ENCODE measurements at places on chromosomes 5 and 9.
A peak's percentile ranks its signal among the peaks of the same experiment; 100 is the strongest.

DNA sequence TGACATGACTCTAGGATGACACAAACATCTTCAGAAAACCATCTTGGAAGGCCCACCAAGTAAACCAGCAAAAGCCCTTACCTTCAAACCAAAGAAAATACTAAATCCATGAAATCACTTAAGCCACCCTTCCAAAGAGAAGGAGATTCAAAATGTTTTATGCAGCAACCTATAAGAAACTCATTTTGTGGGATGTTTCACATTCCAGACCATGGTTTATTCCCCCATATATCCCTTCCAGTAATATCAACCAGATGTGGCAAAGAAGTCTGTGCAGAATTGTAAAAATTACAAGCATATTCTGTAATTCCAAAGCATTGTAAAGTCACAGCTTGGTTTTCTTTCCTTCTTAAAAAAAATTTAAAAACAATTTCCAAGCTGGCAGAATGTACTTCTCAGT is 117.4 kb downstream of the SLIT3 start:
- no peak for DNase-seq

GRCh38 chr5:435156-435790 is 7.7 kb upstream of the EXOC3 start:
- DNase-seq = no peak

DNA sequence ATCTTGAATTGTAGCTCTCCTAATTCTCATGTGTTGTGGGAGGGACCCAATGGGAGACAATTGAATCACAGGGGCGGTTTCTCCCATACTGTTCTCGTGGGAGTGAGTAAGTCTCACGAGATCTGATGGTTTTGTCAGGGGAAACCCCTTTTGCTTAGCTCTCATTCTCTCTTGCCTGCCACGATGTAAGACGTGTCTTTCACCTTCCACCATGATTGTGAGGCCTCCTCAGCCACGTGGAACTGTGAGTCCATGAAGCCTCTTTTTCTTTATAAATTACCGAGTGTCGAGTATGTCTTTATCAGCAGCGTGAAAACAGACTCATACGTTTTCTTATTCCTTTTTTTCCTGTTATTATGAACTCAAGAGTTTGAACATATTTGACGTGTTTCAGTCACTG is 39.1 kb downstream of the RETREG1 start:
- no peak for DNase-seq

- no peak for DNase-seq
Observed at GRCh38 chr5:142475102-142475513, 150.3 kb upstream of the SPRY4 start.

GRCh38 chr5:24235946-24236345 is 408.8 kb downstream of the CDH10 start:
- DNase-seq = no peak

DNA sequence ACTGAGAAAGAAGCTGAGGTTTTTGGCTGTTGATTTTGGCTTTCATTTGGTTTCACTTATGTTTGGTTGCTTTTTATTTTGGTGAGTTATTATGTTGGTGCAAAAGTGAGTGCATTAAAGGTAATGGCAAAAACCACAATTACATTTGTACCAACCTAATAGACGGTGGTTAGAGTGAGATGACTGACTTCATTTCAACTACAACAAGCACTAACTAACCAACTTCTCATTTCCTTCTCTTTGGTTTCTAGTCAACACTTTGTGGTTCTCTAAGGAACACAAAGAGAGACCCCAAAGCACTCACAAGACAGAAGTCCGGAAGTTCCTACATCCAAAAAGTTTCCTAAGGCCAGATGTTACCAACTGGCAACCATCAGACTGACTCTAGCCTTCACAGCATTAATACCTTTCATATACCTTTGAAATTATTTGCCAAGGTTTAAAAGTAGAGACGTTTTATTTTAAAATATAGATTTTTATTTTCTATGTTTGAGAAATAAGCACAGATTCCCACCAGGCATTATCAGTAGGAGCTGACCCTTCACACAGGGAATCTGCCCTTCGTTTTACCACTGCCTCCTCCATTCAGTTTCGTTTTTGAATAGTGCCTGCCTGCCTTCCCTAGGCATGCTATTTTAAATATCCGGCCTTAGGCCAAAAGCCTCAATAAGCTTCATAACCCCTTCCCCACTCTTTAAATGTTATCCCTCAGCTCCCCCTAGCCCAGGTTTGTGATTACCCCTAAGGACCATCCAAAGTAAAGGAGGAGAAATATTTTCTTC is 301.1 kb upstream of the PTGER4 start:
- DNase-seq = no peak

- DNase-seq = no peak
Observed at GRCh38 chr5:30808996-30809395, 384.5 kb upstream of the CDH6 start.

DNA sequence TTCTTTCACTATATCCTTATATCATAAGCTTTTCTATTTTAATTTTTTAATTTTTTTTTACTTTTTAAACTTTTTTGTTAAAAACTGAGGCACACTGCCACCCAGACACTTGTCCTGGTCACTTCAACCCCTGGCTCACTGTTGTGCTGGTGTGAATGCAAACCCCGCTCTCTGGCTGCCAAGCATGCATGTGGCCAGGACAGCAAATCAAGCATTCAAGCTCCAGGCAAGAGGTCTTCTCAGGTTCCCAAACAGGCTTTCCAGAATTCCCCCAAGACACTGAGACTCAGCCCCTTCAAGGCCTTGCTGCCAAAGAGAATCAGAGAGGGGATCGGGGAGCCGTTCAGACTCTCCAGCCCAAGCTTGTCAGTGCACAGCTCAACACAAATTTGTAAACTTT is 139.9 kb downstream of the FANCC start:
- no peak for DNase-seq

- no peak for DNase-seq
Observed at GRCh38 chr9:87973730-87974292, 522 bp downstream of the CDK20 start.

GRCh38 chr9:87647114-87647513 is 78.8 kb upstream of the CTSL start:
- DNase-seq = no peak

- no peak for DNase-seq
Observed at GRCh38 chr5:32150366-32150765, 23.8 kb downstream of the GOLPH3 start.

DNA sequence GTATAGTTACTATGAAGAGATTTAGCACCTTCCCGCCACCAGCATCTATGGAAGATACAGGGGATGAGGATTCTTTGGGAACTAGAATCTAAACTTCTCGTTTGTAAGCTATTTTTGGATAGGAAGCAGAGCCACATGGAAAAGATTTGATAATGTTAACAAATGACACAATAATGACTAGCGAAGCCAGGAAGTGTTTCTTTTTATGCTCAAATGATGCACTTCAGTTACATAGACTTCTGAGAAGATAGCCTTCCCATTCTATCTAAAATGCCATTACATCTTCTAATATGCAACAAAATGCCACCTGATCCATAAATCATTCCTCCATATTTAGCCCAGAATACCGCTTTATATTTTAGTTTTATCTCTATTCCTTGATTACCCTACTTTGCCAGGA is 17.0 kb upstream of the TNC start:
- DNase-seq = no peak

- no peak for DNase-seq
Observed at GRCh38 chr9:134489621-134490408, 151.8 kb upstream of the COL5A1 start.

DNA sequence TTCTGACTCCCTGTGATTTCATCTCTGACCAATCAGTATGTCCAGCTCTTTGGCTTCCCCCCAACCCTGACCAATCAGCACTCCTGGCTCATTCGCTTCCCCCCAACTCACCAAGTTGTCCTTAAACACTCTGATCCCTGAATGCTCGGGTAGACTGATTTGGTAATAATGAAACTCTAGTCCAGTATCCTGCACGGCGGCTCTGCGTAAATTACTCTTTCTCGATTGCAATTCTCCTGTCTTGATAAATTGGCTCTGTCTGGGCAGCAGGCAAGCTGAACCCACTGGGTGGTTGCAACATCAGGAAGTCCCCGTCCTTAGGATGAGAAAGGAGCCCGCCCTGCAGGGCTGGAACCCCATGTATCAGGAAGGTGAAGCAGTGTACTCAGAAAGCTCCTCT is 10.4 kb downstream of the FCN2 start:
- DNase-seq = no peak

DNA sequence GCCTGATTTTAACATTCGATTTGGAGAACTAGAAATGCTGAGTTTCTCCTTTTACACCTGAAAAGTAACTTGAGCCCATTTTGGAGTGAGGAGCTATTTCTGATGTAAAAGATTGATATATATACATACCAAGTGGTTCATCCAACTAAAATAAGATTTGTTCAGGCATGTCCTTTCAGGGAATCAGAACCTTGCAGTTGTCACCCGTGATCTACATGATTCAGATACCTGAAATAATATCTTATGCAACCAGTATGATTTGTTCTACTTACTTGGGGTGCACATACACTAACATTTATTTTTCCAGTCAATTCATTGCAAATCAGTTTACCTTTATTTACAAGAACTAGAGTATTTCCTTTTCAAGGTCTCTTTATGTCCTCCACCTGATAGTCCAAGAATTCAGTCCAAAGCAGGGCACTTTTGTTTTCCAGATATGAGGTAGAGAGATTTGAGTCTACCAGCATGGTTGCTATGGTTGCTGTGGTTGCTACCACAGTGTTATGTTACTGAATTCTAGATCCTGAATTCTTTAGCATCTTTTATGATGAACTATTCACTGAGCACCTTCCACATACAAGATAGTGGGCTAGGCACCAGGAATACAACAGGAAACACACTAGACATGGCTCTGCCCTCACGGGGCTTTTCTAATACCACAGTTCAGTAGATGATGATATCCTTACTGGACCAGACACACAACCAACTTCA is 49.3 kb downstream of the CCL28 start:
- DNase-seq = no peak

- DNase-seq = no peak
Observed at GRCh38 chr5:10898514-10898913, 137.5 kb upstream of the DAP start.

- DNase-seq = no peak
Observed at GRCh38 chr9:129596541-129597331, 24.2 kb downstream of the C9orf50 start.

DNA sequence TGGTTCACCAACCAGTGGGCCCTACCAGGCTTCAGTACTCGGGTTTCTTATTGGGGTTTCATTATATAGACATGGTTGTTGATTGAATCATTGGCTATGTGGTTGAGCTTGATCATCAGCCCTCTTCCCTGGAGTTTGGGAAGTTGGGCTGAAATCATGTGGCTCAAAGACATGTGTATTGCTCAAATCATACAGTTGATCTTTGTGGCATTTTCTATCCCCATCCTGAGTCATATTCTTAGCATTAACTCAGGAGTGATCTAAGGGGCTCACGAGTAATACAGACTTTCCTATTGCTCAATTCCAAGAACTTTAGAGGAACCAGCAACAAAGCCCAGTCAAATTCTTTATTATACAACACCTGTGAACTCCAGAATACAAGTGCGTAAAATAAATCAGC is 66.2 kb downstream of the SMC5 start:
- no peak for DNase-seq

DNA sequence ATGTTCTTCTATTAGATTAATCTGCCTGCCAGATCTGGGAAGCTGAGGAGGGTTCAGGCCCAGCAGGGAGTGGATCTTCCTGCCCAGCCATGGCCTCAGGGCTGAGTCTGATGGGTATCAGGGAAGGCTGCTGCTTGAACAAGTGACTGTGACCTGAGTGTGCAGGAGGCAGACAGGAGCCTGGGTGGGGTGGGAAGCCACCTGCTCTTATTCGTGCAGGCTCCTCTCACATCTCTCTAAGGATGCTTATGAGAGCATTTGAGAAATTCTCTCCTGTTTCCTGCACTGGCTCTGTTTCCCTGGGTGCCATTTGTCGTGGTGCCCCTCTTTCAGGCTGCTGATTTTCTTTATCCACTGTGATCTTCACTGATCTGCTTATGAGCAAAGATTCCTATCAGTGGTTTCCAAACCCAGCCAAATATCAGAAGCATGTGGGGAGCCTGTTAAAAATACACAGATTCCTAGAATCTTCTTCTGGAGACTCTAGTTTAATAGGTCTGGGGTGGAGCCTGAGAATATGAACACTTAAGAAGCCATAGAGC is 2.1 kb downstream of the RGS3 start:
- DNase-seq = no peak

- DNase-seq = no peak
Observed at GRCh38 chr9:87245271-87245670, 252.4 kb upstream of the DAPK1 start.

- DNase-seq = peak; percentile 80
Observed at GRCh38 chr5:180784497-180785097, 18.0 kb downstream of the MGAT1 start.

DNA sequence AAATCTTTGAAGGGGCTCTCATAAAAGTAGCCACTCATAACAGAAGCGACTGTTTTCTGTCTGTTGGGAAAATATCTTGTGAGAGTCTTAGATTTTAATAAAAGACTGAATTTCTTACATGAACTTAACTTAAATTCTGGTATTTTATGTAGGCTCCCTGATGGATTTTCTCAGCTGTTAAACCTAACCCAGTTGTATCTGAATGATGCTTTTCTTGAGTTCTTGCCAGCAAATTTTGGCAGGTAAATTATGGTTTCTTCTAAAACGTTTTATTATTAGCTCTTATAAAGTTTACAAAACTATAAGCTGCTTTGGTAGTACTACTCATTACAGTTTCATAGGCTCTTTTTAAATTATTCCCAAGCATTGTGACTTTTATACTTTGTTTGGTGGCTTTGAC is 87.0 kb downstream of the ERBIN start:
- no peak for DNase-seq

GRCh38 chr5:61735531-61735930 is 403.5 kb downstream of the ZSWIM6 start:
- DNase-seq = no peak

GRCh38 chr5:157540124-157540523 is 35.5 kb downstream of the ADAM19 start:
- no peak for DNase-seq

DNA sequence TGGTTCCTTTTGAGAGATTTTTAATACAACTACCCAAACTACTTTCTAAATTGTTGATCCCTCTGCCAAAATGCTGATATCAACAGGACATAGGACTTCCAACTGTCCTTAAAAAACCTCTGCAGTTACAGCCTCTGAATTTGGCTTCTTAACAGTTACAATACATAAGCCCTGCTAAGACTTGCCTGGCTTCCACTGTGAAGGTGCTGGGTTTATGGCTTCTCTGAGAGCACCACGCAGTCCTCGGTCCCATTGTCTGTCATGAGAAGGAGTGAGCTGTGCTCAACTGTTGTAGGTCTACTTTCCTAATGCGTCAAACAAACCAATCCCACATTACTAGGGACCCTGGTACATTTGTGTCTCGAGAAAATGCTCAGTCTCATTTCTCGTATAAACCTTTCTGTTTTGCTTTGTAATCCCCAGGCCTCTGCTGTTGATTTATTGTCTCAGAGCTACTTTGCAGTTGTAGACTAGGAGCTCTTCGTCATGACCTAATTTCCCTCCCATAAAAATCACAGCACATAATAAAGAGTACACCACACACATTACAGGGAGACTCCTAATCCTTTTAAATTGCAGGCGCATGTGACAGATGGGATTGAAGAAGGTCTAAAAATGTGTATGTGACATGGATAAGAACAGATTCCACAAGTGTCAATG is 274.9 kb downstream of the NR3C1 start:
- DNase-seq = no peak

- DNase-seq = peak; percentile 3
Observed at GRCh38 chr5:58335518-58335917, 124.4 kb downstream of the PLK2 start.

GRCh38 chr9:80500300-80500699 is 928.5 kb downstream of the TLE4 start:
- no peak for DNase-seq
